Jurkat, Clone E6-1 (cell line): ENCODE measurements at places on chromosomes 16 and 17.

DNA sequence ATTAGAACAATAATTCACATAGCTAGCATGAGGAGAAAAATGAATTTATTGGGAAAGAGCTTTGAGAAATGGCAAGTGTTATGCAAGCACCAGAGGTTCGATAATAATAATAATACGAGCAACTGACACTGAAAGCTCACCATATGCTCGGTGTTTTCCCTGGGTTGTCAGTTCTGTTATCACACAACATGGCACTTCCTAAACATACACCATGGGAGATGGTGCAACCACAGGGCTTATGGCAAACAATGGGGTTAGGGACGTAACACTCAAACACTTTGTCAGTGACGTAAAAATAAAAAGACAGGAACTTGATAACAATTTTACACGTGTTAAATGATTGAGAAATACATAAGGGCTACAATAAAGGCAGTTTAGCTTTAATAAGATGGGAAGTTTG lies 23.7 kb downstream of the OR1D5 start:
- no peak for DNase-seq

DNA sequence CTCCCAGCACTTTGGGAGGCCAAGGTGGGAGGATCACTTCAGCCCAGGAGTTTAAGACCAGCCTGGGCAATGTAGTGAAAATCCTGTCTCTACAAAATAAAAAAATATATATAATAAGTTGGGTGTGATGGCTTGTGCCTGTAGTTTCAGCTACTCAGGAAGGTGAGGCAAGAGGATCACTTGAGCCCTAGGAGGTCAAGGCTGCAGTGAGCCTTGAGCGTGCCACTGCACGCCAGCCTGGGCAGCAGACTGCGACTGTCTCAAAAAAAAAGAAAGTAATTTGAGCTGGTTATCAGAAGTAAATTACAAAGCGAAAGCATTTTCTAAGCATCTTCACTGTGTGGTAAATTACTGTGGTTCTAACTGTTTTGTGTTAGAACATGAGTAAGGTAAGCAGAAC lies 66.2 kb downstream of the NQO1 start:
- no peak for DNase-seq

GRCh38 chr17:27519550-27519949 lies 63.3 kb downstream of the KSR1 start:
- no peak for DNase-seq

DNA sequence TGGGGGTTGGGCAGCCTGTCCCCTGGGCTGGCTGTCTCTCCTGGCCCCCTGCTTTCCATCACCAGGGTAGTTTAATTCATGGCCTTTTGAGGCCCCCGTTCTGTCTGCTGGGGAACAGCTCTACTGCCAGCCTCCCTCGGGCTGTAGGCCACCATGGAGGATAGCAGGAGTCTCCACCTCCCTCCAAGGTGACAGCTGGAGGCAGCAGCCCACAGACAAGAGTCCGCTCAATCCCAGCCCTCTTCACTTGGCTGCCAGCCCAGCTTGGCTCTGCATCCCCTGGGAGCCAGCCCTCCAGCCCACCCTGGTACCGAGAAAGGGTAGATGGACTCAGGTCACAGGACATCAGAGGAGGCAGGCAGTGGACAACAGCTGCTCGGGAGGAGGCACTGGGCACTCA lies 194.6 kb upstream of the SDK2 start:
- DNase-seq, result no peak

- DNase-seq, result no peak
These were observed 30.2 kb downstream of the CDRT4 start for GRCh38 chr17:15437303-15437635.

DNA sequence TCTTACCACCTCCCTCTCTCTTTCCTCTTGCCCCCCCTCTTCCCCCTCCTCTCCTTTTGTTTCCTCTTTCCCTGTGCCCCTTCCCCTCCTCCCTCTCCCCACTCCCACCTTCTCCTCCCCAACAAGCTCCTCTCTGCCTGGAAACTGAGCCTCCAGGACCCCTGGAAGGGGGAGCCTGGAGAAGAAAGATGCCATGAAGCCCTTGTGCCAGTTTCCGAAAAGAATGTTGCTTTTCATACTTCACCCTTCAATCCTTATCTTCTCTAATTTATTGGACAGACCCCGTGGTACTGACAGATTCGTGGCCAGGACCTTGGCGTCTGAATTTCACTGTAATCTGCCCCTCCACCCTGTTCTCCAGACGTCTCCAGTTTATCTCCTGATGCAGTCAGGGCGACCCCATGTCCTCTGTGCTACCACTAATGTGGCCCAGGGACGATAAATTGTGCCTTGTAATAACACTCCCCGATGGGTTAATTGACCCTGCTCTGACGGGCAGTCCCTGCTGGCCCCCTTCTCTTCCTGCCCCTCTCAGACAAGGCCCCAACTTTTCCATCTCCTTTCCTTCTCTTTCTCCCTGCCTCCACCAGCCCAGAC lies 138.4 kb upstream of the GSE1 start:
- DNase-seq, result no peak

DNA sequence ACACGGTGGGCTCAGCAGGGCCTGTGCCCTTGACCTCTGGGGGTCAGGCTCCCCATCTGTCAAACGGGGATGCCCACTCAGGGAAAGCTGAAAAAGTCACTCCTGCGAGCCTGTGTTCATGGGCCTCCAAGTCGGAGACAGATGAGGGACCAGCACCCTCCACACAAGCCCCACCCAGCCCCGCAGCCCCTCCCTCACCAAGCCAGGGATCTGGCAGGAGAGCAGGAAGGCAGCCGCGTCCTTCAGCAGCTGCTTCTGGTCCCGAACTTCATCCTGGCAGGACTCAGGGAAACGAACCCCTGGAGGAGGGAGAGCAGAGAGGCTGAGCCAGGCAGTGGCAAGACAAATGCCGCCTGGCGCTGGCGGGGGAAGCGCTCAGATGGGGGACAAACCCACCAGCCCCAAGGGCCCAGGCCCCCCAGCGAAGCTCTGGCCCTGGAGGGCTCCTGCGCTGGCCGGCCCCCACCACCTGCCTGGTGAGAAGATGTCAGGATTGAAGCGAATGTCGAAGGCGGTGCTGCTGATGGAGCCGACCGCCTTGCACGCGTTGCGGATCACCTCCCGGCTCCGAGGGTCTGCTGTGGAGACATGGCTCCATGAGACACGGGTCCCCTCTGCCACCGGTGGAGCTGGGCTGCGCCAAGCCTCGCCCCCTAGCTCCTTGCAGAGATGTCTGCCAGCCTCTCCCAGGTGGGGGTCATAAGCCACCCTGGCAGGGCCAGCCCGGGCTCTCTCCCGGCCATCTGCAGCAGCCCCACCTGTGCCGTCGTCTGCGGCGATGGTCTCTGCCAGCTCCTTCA lies 15.4 kb downstream of the CLUH start:
- no peak for DNase-seq

GRCh38 chr17:8681170-8681949 lies 50.8 kb upstream of the MYH10 start:
- no peak for DNase-seq

DNA sequence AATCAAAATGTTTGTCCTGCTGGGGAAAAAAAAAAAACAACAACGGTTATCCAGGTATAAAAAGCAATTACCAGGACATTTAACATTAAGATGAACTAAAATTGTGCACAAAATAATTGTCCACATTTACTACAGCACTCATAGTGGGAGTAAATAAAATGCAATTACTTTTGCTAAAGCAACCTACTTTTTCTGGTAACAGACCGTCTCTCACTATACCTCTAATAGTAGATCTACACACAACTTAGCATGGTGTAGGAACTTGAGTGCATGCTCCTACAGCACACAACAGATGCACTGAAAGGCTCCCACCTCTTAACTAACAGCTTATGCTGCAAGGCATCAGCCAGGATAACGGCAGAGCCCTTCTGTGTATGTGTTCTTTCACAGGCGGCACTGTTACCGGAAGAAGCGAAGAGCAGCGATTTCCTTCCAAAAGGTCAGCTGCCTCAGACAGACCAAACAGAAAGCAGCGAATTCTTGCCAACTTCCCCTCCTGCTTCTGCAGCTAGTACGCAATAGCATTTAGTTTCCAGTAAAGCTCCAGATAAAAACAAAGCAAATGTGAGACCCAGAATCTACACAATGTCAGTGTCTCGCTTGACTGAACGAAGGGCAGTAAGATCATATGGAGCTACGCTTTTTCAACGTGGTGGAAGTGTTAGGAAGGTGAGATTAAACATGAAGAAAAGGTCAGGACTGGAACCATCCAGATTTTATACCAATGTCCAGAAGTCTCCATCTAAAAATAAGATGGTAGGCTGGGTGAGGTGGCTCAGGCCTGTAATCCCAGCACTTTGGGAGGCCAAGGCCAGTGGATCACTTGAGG lies 27.6 kb downstream of the STAT5B start:
- peak; percentile 95 for DNase-seq

GRCh38 chr17:59761385-59762048 lies 54.1 kb downstream of the VMP1 start:
- DNase-seq, result no peak

DNA sequence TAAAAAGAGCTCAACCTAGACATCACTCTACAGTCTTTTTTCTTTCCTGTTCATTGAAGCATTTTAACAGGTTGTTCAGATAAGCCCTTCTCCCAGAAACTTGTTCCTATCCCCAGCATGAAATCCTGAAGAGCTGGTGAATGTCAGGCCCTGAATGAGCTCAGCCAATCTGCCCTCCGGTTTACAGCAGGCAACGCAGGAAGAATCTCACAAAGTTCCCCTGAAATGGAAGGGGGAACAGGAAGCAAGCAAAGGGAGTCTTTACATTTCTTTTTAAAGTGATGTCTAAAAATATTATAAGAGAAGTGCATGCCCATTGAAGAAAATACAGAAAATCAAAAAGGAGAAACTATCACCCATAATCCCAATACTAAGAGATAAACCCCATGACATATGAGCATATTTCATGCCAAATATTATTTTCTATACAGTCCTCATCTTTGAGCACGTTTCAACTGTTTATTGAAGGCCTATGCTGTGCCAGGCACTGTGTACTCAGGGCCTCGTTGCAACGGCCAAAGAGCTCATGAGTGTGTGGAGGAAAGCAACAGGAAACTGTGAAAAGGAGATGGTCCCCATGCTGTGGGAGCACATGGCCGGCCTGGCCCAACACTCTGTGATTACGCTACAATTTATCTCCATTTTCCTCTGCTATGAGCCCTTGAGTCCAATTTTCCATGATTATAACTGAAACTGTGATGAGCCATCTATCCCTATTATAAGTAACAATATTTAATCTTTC lies 5.7 kb downstream of the TK2 start:
- DNase-seq, result no peak

DNA sequence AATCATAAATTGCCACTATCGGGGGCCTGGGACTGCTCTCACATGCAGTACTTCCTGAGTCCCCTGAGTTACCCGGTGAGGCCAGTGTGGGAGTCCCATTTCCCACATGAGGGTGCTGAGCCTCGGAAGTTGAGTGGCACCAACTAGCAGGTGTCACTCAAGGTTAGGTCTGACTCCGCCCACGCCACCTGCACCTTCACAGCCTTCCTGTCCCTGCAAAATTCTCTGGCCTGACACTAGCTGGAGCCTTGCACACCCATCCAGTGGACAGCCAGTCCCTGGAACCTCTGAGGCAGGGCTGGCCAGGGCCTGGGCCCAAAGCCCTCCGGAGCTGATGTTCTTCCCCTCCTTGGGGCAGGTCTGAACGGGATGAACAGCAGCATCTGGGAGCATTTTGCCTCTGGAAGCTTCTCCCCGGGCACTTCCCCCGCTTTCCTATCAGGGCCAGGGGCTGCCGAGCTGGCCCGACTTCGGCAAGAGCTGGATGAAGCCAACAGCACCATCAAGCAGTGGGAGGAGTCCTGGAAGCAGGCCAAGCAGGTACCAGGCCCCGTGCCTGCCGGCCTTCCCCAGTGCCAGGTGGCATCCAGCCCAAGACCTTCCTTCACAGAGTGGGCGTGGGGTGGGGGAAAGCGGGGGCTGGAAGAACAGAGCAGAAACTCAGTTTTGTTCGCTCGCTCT lies 21.9 kb downstream of the UNC13D start:
- no peak for DNase-seq

- DNase-seq, result no peak
These were observed 1.8 kb upstream of the SSTR2 start for GRCh38 chr17:73163043-73163442.

- DNase-seq, result peak; percentile 5
These were observed 168.5 kb downstream of the XYLT1 start for GRCh38 chr16:17302214-17302613.

DNA sequence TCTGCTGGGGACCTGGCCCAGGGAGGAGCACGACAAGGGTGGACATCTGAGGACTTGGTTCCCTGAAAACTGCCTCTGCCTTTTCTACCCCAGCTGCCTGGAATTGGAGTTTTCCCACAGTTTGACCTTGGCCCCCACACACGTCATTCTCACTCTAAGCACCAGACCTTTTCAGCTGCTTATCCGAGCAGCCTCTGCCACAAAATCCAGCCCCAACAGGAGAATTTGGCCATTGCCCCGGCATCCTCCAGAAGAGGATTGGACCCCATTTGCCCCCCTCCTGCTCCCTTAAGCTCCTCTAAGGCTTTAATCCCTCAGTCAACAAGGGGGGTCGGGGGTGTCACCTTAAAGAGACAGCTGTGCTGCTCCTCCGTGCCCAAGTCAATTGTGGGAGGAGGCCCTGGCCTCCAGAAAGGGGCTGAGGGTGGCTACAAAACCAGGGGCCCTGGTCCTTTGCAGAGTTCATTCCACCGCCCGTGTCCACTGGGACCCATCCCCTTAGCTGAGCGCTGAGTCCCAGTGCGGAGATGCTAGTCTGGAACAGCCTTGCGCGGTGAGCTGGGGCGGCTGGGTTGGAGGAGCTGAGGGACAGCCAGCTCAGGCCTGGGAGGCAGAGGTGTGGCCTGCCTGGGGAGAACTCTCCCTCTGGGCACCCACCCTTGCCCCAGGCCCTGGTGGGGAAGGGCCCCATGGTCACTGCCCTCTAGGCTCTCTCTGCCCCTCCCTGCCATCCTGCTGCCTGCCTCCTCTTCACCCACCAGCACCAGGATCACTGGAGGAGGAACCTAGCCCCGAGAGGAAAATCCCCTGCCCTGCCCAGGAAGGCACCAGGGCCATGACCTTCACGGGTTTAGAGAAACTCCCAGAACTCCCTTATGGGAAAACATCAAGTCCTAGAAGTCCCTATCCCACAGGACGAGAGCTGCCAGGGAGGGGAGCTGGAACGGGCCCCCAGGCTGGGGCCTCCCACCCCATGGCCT lies 18.8 kb downstream of the TTYH2 start:
- no peak for DNase-seq

GRCh38 chr16:23968176-23968575 lies 132.4 kb downstream of the PRKCB start:
- DNase-seq, result no peak
